ENCODE measurements at places on chromosomes 5 and 9.

DNA sequence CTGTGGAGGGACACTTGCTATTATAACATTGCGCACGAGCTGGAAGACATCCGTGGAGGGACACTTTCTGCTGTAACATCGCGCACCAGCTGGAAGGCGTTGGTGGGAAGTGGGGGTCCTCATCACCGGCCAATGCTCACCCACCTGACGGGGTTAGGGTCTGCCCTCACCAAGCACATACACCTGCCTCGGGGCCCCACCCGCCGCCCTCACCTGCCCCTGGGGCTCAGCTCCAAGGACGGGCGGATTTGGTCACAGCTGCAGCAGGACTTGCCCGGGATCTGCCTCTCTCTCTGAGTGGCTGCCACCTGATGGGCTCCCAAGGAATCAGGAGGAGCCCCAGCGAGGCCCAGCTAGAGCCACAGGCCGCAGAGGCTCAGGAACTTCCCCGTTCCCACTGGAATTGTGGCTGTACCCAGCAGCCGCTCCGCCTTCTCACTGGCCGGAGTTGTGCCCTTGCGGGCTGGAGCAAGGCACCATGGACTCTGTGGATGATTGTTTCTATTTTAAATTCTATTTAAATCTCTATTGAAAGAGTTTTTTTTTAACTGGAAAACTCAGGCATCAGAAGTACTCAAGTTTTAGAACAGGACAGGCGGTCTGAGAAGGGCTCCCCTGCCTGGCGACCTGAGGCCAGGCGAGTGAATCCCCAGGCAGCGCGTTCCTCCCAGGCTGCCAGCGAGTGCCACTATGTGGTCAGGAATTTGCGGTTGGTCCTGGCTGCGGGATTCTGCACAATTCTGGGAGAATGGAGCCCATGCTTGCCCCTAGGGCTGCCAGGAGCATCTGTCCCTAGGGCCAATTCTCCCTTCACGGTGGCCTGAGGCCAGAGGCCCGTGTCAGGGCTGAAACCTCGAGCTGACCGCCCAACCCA lies 38.9 kb upstream of the SLC6A3 start:
- DNase-seq = no peak

DNA sequence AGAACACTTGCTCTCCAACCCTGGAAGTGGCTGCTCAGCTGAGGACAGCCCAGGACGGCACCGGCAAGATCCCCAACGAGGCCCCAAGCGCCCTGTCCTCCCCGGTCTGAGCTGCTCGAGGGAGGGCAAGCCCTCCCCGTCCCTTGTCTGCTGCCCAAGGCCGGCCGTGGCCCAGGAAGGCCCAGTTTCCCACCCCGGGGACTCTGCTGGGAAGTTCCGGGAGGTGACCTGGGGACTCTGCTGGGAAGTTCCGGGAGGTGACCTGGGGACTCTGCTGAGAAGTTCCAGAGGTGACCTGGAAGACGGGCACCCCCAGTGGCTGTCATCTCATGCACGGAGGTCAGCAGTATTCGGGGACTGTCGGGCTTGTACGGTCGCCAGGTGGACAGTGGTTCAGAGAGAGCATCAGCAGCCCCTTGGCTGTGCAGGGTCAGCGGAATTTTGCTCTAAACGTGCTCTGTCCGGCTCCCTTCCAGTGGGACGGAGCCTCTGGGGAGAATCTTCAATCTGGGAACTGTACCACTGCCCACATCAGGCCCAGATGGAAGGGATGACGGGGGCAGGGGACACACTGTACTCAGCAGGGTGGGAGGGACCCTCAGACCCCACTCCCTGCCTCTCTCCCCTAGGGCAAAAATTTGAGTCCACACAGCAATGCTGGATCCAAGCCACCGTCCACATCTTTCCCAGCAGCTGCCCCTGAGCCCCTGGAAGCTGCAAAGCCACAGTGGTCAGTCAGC lies 7.2 kb downstream of the NACC2 start:
- DNase-seq = no peak

- DNase-seq = no peak
Observed at GRCh38 chr5:171825051-171825450, 39.4 kb downstream of the SMIM23 start.

- DNase-seq = no peak
Observed at GRCh38 chr5:149846021-149846420, 98.6 kb downstream of the PDE6A start.

DNA sequence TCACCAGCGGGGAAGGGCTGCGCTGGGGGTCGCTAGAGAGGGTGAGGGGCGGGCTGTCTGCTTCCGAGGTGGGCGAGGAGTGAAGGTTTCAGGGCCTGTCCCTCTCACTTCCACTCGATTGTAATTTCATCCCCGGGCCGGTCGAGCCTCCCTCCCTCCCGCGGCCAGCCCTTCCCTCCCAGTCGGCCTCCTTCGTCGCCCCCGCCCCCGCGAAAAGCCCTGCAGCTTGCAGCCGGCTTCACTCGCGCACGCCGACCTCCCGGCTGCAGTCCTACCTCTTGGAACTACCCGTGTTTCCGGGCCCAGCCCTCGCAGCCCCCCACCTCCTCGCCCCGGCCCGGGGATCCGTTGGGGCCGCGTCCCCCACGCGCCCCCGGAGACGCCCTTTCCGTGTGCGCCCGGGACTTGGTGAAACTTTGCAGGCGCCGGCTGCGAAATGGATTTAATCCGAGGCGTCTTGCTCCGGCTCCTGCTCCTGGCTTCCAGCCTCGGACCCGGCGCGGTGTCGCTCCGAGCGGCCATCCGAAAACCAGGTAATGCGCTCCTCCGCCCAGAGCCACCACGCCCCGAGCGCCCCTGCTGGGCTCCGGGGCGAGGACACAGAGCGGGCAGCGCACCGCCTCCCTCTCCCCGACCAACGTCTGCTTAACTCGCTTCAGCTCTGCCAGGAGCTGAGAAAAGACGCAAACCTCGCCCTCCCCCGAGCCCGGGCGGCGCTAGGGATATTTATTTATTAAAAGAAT lies at the start of gene EGFLAM:
Gene EGFLAM (plus strand): TSS at position 241 of the 743 bp plus-strand sequence. CDS start 196 bp downstream, at position 437.
- DNase-seq = no peak

GRCh38 chr9:98522487-98522886 lies 186.2 kb downstream of the GABBR2 start:
- no peak for DNase-seq

DNA sequence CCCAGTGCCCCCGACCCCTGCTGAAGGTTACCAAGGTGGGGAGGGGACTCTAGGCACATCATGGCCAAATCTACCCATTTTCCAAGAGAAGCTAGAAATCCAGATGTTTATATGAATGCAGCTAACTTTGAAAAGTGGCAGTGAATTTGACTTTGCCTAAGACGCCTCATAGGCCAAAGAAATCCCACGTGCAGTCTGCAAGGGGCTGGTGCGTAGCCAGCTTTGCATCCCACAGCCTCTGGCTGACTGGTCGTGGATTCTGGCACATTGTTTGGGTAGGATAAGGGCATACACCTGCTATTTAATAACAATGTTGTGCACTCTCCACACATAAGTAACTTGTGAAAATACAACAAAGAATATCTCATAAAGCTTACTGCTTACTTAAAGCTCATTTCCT lies 3.5 kb upstream of the GADD45G start:
- no peak for DNase-seq

- no peak for DNase-seq
Observed at GRCh38 chr9:6880626-6881025, 122.9 kb downstream of the KDM4C start.

DNA sequence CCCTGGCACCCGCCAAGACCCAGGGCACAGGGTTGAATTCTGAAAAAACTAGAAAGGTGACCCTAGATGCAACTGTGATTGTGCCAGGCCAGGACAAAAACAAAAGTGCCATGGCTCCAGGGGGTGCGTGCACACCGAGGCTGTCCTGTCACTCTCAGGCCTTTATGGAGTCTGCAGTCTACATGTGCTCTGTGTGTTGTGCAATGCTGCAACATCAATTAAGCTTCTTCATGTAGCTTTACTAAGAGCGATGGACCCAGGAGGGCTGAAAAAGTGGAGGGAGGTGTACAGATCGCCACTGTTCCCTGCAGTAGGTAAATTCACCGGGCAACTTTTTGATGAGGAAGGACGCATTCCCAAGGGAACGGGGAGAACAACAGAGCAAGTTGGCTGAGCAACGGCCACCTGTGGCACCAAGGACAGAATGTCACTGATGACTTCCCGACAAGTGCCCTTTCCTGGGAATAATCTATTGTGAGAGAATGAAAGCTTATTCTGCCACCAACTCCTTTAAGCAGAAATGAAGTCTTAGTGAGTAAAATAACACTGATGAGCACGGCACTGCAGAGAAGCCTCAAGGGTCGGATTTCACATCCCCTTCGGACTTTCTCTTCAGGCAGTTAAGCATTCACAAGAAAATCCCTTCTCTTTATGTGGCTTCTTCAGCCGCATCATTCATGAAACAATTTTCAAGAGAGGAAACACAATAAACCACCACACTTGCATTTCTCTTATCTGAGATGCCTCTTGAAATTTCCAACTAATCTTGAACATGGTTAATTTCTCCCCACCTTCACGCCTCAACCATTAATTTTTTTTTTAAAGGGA lies 149.6 kb downstream of the DROSHA start:
- DNase-seq = no peak

DNA sequence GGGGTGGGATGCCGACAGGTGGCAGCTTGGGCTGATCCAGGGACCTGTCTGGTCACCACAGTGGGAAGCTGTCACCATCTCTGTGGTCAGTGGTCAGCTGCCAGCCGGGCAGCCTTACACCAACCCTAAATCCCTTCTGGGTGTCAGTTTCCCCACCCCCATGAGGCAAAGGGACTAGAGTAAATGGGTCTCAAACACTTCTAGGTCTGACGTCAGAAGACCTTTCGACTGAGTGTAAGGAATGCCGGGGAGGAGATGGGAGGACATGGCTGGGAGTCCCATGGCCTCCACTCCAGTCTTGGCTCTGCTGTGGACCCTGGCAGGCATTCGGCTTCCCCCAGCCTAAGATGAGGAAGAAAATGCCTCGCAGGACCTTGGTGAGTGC lies 40.3 kb upstream of the SLC25A51 start:
- DNase-seq = no peak

DNA sequence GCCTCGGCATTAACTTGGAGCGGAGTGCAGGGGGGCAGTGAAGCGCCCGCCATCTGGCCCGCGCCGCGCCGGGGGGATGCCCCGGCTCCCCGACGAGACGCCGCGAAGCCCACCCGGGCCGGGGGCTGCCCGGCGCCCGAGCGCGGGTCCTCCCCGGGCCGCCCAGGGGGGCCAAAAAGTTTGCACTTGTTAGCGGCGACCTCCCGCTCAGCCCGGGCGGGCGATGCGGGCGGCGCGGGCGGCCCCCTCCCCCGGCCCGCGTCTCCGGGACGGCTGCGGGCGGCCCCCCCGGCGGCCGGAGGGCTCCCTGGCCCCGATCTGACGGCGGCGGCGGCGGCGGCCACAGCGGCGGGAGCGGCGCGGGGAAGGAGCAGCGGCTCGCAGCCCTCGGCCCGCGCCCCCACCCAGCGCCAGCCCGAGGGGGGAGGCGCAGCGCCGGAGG lies at the start of gene NTNG2:
Gene NTNG2 (plus strand): TSS at position 316 of the 442 bp plus-strand sequence. CDS start 4,774 bp downstream, outside the sequence.
- DNase-seq = no peak

DNA sequence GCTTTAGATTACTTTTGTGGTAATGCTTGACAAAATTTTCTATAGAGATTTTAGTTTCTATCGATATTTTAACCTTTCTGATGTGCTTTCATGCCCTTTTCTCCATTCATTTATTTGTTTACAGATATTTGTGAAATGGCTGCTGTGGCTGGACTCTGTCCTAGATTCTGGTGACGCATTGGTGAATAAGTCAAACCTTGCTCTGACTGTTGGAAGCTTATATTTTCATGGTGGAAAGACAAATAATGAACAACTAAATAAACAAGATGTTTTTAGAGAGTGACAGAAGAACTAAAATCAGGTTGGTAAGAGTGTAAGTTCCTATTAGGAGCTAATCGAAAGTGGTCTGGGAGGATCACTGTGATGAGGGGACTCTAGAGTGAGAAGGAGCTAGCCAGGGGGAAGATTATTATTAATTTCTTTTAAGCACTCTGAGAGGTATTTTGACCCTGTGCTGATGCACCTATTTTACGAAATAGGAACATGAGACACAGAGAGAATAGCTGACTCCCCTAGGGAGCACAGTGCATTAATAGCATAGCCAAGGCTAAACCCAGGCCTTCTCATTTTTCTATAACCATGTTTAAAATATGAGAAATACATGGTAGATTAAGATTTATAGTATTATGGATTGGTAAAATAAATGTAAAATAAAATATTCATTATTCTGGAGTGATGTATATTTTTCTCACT lies 411.9 kb upstream of the ARRDC3 start:
- DNase-seq = no peak

DNA sequence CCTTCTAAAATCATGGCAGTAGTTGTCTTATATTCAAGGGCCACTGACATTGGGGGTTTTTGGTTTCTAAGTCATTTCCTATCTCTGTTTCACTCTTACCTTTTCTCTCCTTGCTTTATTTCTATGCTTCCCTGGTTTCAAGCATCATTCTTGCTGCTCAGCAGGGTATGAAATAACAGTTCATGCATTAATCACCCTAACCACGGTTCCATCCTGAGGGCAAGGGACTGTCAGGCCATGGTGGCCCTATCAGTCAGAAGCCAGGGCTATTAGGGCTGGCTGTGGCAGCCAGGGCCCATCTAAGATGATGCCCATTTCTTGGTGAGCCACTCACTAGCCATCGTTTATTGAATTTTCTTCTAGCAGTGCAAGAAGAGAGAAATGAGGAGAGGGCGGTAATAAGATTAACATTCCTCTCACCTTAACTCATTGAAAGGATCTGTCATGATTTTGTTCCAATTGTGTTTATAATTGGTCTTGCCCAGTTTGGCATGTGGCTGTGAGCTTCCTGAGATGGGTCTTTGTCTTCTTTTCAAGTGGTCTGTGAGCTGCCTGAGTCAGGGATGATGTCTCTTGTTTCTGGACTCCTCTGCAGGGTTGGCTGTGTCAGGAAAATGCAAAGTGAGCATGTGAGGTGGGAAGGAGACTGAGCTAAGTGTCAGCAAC lies 45.2 kb downstream of the CYSTM1 start:
- DNase-seq = no peak

DNA sequence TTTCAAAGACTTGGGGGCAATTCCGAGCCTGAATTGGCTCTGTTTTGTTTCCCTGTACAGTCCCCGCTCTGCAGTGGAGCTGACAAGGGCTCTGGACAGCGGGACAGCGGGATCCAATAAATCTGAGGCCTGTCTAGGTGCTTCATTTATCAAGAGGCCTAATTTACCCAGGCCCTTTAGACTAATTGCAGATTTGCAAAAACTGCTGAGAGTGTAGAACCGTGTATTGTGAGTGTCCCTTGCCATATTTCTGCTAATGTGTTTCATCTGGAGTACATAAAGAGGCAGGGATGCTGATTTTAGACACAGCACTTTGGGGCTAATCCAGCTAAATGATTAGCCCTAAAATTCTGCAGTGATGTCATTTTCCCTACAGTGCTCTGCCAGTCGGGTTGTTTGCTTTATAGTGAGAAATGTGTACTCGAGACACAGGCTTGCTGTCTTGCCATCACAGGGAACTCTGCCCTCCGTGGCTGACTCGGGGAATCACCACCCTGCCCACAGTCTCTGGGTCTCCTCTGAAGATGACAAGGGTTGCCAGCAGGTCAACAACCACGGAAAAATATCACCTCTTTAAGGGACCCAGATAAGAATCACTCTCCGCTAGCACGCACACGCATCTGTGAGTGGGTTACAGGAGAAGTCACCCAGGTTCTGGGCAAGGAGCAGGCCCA lies 592.0 kb downstream of the BNC2 start:
- no peak for DNase-seq
